Brain (organoid and tissue), 16 donors: ENCODE measurements at places on chromosomes 4 and X.

DNA sequence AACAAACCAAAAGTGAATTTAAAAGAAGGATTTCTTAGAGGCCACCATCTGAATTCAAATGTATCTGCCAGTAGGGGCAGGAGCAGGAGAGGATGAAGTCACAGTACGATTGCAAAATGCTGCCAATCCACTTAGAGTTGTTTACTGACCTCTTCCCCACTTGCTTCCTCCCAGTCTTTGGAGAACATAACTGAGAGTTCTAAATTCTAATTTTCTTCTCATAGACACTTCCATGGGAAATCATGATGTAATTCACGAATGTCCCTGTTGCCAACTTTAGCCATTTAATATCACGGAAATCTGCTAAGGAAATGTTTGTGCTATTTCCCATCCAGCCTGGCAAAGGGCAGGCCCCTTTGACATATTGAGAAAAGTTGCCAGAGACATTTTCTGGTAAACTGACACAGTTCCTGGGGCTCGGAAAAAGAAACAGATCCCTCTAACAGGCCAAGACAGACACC lies 33.6 kb upstream of the NOCT start:
- no peak for DNase-seq

- DNase-seq, result no peak
Observed at GRCh38 chrX:57905141-57905540, 5.1 kb downstream of the ZXDA start.

- DNase-seq, result no peak
Observed at GRCh38 chr4:165726831-165727230, 146.2 kb upstream of the TLL1 start.

- DNase-seq, result no peak
Observed at GRCh38 chrX:68945603-68946228, 116.9 kb downstream of the EFNB1 start.

GRCh38 chr4:178192611-178193010 lies 750.4 kb upstream of the AGA start:
- DNase-seq, result no peak

DNA sequence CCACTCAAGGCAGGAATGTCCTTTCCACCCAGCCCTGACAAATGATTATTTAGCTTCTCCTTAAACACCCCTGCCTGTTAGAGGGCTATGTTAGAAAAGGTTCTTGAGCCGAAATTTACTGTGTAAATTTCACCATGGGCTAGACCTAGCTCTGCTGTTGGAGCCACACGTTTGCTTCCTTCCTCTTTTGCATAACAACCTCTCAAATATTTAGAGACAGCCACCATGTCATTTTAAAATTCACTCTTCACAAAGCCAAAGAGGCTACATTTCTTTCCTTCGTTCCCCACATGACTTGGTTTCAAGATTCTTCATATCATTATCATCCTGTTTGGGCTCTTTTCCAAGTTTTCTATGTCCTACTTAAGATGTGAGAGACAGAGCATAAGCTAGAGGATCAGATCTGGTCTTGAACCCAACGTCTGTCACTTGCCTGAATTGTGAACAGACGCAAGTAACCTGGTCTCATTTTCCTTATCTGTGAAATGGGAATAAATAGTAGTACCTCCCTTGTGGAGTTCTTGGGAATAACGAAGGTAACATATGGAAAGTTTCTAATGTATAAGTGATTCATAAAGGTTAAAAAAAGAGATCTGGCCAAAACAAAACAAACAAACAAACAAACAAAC lies 6.7 kb downstream of the DOCK11 start:
- DNase-seq, result no peak

- DNase-seq, result peak; percentile 58
Observed at GRCh38 chrX:65035446-65035770, 59.2 kb upstream of the ZC4H2 start.

DNA sequence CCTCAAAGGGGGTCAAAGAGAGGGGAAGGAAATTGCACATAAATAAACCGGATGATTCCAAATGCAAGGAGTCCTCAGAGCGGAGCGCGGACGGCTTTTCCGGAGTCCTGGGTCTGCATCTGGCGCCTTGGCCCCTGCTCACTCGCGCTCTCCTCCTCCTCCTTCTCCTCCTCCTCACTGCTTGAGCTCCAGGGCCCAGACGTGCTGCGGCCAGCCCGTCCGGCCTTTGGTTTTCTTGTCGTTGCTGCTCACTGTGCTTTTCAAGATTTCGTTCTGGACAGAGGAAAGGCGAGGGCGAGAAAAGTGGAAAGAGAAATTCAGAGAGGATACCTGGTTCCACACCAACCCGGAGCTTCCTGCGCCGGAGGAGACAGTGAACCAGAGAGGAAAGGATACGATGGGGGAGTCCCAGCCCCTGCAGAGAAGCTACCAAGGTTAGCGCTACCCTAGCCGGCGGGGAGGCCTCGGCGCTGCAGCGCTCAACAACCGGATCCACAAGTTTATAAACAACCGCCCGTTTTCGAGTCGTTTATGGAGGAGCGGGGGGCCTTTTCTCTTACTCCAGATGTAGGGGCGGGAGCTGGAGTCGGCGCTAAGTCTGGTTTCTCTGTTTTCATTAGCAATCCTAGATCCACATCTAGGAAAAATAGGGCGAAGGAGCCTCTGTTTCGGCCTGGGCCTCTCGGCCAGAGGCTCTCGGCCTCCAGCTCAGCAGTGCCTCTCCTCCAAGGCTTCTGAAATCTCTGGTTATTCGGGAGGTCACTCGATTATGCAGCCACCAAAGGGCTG lies 2.7 kb downstream of the HAND2 start:
- DNase-seq, result no peak

GRCh38 chr4:7475207-7475606 lies 40.5 kb upstream of the PSAPL1 start:
- DNase-seq, result no peak

DNA sequence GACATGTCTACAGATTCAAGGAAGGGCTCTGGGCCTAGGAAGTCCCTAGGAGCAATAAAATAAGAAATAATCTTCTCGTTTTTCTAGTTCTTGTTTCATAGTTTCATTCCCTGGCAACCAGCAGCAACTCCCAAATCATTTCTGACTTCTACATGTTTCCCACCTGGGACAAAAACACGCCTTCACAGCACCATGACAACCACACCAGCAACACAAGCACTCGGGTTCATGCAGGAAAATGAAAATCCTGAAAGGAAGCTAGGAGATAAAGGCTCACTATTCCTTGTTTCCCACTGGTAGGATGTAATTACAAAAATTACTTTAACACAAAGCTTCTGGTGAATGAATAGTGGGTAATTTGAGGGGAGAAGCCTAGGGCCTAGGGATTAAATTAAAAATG lies 158.9 kb downstream of the ADAMTS3 start:
- peak; percentile 50 for DNase-seq

- DNase-seq, result no peak
Observed at GRCh38 chr4:93320356-93320755, 508.2 kb upstream of the ATOH1 start.

GRCh38 chr4:20273793-20274192 lies 22.1 kb downstream of the SLIT2 start:
- DNase-seq, result peak; percentile 74

DNA sequence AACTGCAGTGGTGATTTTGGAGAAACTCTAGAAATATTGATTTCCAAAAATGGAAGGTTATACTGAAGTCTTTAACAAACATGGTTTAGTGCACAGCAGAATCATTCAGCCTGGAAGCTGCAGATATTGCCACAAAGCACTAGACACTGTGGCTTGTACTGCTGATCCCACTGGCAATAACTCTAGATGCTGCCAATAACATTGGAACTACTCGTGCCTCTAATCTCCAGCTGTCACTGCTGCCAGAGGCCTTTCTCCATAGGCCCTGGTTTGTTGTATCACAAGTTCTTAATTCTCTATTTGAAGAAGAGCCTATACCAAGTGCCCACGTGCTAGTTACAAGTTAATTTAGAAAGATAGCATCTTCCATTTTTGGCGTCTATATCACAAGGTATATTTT lies 19.3 kb downstream of the DMP1 start:
- DNase-seq, result peak; percentile 6

DNA sequence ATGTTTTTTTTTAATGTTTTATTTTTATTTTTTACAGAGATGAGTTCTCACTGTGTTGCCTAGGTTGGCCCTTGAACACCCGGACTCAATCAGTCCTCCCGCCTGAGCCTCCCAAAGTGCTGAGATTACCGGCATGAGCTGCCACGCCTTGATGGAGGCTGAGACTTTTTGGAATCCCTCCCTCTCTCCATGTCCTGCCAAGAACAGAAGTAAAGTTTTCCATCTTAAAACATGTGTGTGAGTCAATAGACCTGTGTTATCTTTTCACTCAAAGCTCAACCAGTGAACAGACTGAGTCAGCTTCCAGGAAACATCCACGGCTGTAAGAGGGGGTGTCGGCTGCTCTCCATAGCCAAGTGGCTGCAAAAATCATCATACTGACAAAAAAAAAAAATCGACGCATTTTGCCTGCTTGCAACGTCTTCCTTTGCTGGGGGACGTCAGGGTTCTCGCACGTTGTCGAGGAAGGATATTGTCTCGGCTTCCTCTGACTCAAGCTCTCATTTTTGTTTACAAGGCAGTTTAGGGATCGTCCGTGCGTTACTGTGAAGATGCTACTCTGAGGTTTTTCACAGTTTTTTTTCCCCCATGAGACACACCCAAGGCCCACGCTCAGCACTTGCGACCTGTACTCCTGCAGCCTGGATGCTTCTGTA lies 10.0 kb upstream of the ASMTL start:
- no peak for DNase-seq

GRCh38 chr4:63361628-63362027 lies 1047.6 kb downstream of the TECRL start:
- DNase-seq, result no peak

DNA sequence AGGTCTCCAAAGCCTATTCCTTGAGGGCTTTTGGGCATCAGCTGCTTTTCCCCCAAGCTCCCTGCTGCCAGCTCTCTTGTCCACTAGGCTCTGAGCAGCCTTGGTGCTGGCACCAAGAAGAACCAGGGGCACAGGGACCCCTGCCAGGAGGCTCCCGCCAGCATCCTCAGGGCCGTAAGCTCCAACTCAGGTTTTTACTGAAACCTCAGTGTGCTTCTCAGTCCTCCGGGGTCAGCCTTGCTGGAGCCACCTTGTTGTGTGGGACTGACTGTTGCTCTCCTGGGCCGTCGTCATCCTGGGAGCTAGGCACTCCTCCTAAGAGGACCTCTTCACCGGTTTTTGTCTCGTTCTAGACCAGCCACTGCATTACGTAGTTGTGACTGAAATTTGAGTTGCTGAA lies 38.9 kb downstream of the NOP14 start:
- DNase-seq, result no peak

- DNase-seq, result no peak
Observed at GRCh38 chrX:6292599-6292998, 63.9 kb upstream of the NLGN4X start.

DNA sequence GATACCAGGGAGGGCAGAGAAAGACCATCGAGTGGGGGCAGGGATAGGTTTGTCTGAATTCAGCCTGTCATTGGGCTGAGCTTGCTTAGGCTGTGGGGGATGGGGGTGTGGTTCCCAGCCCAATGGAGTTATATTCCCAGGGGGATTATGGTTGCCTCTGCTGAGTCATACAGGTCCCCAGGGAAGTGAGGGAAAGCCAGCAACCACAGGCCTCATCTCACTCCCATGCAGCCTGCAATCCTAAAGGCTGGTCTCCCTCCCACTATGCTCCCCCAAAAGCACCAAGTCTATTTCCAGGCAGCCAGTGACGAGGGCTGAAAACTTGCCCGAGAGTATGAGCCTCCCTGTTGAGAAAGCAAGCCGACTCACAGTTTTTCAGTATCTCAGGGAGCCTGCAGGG lies 39.3 kb downstream of the AFM start:
- DNase-seq, result no peak

- no peak for DNase-seq
Observed at GRCh38 chr4:110155654-110156053, 42.8 kb downstream of the ELOVL6 start.

GRCh38 chr4:69760455-69760854 lies at the start of gene SULT1B1:
SULT1B1 (minus strand) TSS chr4:69760620; CDS start chr4:69755217, 5,403 bp downstream.
- peak; percentile 6 for DNase-seq

DNA sequence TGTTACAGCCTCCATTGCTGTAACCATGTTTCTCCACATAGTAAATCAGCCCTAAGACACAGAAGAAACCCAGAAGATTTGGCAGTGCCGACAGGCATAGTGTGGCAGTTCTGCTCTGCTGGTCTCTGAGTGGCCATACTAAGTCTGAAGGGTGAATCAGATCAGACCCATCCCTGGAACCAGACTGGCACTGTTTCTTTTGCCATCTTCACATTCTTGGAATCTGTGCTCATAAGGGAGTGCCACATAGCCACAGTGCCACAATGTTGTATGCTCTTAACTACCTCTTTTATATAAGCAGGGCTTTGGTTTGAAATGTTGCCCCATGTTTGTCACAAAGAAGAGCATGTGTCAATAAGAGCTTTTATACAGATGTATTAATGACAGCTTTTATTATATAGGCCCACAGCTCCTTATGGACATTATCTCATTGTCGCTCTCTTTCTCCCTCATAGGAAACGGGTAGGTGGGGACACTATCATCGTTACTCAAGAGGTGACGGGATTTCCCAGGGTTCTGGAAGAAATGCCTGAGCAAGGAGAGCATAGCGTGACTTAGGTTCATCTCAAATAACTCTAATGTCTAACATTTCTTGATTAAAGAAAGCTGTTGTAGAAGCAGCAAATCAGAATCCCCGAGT lies 128.2 kb downstream of the CBR4 start:
- DNase-seq, result no peak

DNA sequence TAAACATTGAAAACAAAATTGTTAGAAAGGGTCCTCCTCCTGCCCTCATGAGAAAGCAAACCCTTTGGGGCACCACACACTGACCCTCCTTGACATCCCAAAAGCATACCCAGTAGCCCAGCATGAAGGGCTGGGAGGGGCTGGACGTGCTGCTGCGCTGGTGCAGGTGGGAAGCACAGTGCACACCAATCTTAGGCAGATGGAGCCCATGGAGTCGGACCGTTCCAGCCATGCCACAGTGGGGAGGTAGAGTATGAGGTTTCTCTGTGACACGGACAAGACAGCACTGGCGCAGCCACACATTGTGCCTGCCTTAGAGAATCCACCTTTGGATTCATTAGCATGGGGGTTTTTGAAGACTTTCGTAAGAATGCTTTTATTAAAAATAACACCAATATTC lies 544.2 kb upstream of the FRG1 start:
- no peak for DNase-seq

DNA sequence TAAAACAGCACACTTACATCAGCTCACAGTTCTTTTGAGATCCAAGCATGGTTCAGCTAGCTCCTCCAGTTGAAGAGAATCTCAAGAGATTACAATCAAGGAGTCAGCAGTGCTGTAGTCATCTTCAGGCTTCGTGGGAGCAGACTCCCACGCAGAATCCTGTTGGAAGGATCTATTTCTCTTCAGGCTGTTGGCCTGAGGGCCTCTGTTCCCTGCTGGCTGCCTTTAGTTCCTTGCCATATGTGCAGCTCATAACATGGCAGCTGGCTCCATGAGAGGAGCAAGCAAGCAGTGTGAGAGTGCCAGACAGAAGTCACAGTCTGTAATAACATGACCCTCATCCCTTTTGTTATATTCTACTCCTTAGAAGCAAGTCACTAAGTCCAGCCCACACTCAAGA lies 168.6 kb downstream of the COX18 start:
- DNase-seq, result peak; percentile 1

GRCh38 chr4:13580036-13580435 lies 35.7 kb upstream of the NKX3-2 start:
- DNase-seq, result no peak

DNA sequence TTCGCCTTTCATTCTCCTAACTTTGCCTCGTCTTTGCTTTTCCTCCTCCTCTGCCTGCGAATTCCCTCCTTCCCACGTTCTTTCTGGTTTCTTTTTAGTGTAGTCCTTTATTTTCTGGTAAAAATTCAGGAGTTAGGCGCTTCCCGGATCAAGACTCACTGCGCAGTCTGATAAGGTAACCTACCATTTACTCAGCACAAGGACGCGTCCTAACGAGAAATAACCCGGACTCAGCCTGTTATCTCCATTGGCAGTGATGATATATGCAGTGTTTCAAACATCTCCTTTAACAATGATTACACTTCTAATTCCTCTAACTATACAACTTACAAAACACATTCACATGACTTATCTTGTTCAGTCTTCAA lies 357 bp upstream of the ETNPPL start:
- no peak for DNase-seq
